ENCODE measurements at places on chromosomes 6 and 20.

DNA sequence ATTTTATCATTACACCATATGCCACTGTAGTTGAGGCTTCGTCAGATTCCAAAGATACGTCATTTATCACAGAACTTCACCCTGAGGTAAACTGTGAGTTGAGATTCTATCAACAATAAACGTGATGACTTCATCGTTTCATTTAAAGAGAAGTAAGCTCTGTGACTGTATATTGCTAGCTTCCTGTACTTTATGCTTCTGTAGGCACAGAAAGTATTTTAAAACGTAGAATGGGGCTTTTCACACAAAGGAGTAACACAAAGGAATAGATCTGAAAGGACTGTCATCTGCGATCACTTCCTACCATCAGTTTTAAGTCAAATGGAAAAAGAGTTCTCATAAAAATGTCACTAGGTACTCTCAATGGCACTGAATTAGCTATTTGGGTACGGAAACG lies 234.4 kb upstream of the MCHR2 start:
- peak; percentile 11 for DNase-seq

- DNase-seq = no peak
Observed at GRCh38 chr6:35152067-35152707, 11.0 kb upstream of the TCP11 start.

GRCh38 chr6:31530659-31531058 lies 1.9 kb downstream of the MCCD1 start:
- DNase-seq = no peak

- no peak for DNase-seq
Observed at GRCh38 chr20:38241201-38241600, 19.3 kb downstream of the KIAA1755 start.

- DNase-seq = no peak
Observed at GRCh38 chr6:163344411-163344810, 70.1 kb upstream of the QKI start.

- no peak for DNase-seq
Observed at GRCh38 chr20:37389241-37389747, 43.4 kb downstream of the SRC start.

- no peak for DNase-seq
Observed at GRCh38 chr20:43945391-43946205, 30.9 kb downstream of the TOX2 start.

DNA sequence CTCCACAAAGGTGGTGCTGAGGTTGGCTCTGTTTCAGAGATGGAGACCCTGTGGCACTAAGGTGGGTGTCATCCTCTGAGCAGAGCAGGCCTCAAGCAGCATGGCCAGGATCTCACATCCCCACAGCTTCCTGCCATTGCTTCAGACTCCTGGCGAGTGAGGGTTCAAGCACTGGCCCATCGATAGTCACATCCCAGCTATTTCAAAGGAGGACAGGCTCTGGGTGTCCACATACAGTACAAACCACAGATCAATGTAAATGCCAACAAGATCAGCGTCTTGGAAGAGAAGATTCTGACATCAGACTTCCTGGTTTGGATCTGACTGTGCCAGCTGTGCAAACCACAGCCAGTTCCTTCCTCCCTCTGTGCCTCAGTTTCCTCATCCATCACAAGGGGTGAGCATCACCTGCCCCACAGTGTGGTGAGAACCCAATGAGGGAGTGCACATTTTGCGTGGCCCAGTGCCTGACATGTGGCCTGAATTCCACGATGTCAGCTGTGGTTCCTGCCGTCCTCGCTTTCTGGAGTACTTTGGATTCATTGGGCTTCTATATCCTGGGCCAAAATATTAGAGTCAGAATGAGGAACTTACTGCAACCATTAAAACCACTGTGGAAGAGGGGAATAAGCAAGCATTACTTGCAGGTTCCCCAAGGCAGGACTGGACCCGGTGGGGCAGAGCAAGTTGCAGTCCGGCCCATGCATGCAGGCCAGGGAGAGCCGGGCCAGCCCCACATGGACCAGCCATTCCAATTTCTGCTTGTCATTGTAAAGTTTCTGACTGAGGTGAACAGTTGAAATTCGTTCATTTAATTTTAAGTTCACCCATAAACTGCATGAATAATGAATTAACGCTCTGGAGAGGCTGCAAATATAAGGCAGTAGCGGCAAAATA lies 236.0 kb downstream of the TTLL2 start:
- DNase-seq = no peak

GRCh38 chr20:53346335-53346648 lies 247.3 kb downstream of the ZNF217 start:
- no peak for DNase-seq

DNA sequence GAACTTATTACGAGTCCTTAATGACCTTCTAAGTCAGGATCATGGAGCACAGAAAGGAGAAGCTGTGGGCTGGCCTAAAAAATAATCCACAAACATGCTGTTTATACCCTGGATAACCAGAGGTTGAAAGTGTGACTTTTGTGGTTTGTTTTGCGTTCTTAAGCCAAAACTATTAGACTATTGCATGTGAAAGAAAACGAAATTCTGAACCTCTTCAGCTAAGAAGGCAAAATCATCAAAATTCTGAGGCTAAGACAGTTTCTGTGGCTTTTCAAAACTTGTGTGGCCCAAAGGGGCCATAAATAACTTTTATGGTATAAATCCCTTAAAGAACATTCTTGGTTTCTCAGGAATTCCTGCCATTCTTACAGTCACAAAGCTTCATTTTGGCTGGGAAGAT lies 251.0 kb downstream of the UST start:
- peak; percentile 80 for DNase-seq

DNA sequence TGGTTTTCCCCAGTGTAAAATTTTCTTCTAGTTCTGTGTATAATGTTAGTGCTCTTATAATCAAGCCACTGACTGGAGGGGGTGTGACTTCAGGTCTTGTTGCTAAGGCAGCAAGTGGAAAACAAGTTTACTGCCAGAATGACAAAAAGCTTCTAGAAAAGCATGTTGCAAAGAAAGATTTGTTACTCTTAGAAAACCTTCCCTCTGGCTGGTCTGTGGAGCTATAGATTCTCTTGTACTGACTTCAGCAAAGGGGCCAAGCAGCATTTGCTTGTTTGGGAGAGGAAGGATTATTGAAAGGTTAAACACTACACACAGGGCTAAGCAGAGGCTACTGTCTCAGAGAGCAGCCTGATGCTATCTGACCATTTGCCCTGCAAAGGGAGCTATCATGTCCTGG lies 288.8 kb downstream of the BTBD9 start:
- DNase-seq = peak; percentile 88

GRCh38 chr6:6925391-6926164 lies 182.2 kb upstream of the RREB1 start:
- no peak for DNase-seq

GRCh38 chr6:170188571-170189001 lies 102.3 kb downstream of the DLL1 start:
- DNase-seq = no peak

GRCh38 chr6:93210908-93211307 lies 208.5 kb downstream of the EPHA7 start:
- DNase-seq = no peak

- no peak for DNase-seq
Observed at GRCh38 chr6:69631552-69632346, 165.1 kb downstream of the LMBRD1 start.

DNA sequence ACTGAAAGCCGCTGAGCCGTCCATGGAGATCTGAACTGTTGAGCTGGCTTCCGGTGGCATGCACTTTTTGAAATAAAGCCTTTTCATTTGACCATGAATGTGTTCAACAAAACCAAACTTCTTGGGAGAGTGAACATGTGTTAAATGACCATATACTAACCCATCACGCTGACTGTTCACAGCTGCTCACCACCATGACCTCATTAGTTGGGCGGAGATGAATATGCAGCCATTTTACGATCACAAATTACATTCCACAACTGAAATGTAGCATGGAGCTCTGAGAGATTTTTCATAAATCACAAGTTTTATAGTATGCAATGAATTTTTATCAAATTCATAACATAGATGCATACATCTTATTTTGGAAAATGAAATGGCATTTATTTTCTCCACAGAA lies 4.2 kb downstream of the RAMACL start:
- no peak for DNase-seq

DNA sequence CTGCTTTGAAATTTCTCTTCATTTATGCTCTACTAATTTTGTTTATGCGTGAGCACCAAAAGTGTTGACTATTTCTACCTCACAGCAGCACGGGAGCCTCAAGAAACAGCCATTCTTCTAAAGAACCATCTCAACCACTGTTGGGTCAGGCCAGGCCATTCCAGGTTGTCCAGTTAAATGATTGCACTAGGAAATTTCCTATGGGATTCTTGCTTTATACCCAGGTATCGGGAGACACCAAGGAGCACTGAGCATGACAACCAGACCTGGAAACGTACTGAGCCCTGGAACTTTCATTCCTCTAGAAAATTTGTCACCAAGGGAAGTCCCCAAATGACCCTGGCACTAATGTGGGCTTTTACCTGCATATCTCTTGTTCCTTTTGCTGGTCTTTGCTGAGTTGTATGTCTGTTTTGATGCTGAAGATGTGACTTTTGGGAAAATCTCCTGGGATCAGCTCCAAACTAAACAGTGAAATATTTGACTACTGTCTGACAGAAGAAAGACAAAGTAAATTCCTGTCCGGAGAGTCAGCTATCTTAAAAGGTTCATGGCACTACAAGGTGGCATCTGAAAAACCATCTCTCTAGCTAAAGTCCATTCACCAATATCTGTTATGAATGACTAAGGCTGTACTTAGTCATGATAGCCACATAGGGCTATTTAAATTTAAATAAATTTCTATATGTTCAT lies 70.5 kb downstream of the SNAP25 start:
- no peak for DNase-seq

GRCh38 chr6:63114610-63115211 lies 96.6 kb upstream of the FKBP1C start:
- no peak for DNase-seq

DNA sequence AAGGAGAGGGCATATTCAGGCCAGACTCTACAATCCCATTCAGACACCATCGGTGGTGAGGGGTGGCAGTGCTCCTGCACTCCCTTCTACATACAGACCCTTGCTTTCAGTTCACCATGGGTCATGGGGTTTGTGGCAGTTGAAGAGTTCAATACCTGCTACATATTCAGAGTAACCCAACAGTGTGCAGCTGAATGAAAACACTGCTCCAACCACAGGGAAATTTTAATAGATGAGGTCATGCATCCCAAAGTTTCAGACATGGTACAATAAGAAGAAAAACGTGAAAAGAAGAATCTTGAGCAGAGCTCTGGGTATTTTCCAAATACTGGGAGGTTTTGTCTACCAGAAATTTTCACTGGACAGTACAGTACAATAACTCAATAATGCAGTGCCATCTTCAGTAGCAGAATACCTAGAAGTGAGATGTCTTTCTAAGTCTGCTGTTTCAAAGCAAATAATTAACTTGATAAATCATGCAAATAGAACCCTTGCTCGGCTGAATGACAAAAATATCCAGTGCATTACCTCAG lies 162.1 kb downstream of the PTPRK start:
- DNase-seq = no peak

DNA sequence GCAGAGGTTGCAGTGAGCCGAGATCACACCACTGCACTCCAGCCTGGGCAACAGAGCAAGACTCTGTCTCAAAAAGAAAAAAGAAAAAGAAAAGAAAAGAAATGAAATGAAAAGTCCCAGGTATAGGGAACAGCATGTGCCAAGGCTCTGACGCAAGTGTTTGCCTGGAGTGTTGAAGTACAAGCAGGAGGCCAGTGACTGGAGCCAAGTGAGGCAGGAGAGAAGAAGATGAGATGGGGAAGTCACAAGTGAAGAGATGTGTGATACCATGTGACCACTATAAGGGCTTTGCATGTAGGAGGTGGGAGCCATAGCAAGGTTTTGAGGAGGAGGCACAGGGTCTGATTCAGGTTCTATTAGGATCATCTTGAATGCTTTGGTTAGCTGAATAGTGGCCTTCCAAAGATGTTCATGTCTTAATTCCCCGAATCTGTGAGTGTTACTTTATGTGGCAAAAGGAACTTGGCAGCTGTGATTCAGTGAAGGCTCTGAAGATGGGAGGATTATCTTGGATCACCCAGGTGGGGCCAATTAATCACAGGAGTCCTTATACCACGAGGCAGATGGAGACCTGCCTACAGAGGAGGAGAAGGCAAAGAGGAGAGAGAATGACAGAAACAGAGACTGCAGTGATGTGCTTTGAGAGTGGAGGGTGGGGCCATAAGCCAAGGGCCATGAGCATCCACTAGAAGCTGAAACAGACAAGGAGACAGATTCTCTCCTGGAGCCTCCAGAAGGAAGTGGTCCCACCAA lies 91.1 kb upstream of the PTPN1 start:
- no peak for DNase-seq

DNA sequence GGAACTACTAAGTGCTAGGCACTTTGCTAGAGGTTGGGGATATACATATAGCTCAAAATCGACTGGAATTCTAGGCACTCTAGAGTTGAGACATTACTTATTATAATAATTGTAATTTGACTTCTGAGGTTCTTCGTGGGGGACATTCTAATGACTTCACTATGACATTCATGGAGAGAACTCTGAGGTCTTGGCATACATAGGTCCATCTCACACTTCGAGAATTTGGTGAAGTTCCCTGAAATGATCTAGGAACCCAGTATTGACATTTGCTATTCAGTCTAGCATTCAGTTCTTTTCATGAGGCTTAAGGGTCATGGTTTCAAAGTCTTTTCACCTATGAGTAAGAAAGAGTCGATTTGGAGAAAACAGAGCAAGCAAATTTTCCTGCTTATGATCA lies 446.6 kb upstream of the JAG1 start:
- DNase-seq = no peak

DNA sequence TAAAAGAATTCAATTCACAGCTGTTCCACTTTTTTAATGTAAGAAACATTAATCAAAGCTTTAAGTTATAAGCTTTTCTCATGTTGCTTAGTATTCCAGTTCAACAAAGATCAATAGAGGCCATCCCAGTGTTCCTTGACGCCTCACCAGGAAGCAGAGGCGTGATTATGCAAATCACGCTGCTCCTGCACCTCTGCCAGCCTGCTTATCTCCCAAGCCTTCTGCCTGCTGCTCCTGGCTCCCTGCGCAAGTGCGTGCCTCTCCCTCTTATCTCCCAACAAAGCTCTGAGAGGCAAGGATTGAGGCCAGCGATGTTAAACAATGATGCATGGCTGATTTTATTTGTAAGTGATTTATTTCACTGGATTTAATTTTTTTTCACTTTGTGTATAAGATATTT lies 42.8 kb downstream of the INSM1 start:
- DNase-seq = peak; percentile 20

- no peak for DNase-seq
Observed at GRCh38 chr6:135950669-135951068, 99.2 kb downstream of the PDE7B start.

- no peak for DNase-seq
Observed at GRCh38 chr6:134621858-134622257, 303.9 kb upstream of the SGK1 start.

DNA sequence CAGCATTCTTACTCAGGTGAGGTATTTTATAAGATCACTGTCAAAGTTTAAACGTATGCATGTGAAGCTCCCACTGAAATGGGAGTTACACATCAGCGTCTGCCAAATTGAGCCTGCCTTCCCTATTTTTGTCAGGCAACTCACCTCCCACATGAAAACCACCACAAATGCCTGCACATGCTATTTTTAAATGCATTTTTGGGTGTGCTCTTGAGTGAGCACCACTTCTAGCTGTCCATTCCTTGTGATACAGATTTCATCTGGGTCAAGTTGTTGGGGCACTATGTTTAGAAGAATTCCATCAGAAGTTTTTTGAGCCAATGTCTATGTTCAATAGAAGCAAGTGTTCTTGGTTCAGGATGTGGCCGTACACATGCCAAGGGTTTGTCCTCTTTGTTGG lies 71.7 kb upstream of the RIPPLY2 start:
- DNase-seq = no peak

Data from muscle of back (tissue), 13 donors.